ENCODE measurements at places on chromosomes 16 and 17.

DNA sequence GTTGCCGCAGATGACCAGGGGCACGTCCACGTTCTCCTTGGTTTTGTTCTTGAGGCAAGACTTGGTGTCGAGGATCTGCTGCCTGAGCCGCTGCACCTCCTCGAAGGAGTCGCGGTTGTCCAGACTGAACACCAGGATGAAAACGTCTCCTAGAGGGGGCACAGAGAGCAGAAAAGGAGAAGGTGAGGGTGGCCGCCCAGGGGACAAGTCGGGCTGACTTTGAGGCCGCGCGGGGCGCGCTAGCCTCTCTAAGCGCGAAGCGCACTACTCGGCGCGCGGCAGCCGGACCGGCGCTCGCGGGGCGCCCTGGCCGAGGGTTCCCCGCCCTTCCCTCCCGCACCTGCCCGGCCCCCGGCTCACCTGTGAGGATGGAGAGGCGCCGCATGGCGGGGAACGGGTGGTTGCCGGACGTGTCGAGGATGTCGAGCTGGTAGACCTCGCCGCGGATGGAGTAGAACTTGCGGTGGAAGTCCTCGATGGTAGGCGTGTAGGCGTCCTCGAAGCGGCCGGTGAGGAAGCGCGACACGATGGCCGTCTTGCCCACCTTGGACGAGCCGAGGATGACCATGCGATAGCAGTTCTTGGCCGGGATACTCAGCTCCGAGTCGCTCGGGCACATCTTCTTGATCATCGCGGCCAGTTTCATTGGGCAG is 533 bp downstream of the RASD1 start:
- peak; percentile 13 for DNase-seq

DNA sequence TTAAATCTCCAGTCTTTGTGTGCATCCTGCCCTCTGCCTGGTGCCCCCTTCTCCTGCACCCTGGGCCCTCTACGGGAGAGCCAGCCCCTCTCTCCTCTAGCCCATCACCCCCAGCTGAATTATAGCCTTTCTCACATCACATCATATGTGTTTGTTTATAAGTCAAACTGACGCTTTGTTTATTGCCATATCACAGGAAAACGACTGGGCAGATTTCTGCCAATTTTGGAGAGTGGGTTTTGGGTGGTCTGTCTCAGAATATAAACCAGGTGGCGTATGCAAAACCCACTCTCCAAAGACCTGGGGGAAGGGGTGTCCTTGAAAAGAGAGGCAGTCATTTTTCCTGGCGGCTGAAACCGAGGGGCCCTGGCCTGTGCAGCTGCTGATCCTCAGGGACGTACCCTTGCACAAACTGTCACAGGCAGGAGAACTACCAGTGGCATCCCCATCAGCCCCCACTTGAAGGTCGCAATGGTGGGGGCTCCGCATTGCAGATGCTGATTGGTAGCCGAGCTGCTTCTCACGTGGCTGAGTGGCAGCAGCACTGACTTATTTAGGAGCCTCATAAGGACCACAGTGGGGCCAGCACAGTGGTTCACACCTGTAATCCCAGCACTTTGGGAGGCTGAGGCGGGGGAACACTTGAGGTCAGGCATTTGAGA is 34.8 kb upstream of the CDC42EP4 start:
- DNase-seq, result no peak

- DNase-seq, result no peak
Measured at GRCh38 chr17:37682007-37682406, 38.8 kb upstream of the DDX52 start.

GRCh38 chr16:78452025-78452555 is 352.6 kb downstream of the WWOX start:
- no peak for DNase-seq

GRCh38 chr16:58644765-58645487 is 15.3 kb upstream of the CNOT1 start:
- no peak for DNase-seq

- DNase-seq, result no peak
Measured at GRCh38 chr16:77539421-77540034, 104.7 kb upstream of the ADAMTS18 start.

DNA sequence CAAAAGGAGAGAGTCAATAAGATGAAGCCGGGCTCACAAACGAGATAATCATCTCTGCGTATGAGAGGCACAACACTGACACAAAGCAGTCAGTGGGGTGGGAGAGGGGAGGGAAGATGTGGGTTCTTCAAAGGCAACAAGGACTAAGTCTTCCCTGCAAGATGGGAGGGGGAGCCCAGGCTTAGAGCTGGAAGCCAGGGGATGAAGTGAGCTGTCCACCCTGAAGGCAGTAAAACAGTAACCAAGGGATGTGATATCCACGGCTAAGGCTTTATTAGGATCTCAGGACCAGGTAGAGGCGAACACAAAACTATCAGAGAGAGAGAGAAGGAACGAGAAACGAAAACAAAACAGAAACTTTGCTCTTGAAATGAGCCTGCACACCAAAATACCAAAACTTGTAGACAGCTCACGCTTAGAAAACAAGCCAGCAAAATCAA is 115.9 kb downstream of the DYNLRB2 start:
- DNase-seq, result no peak

- DNase-seq, result no peak
Measured at GRCh38 chr16:51404386-51404785, 253.3 kb upstream of the SALL1 start.

GRCh38 chr16:62977876-62978275 is 941.6 kb upstream of the CDH8 start:
- no peak for DNase-seq

DNA sequence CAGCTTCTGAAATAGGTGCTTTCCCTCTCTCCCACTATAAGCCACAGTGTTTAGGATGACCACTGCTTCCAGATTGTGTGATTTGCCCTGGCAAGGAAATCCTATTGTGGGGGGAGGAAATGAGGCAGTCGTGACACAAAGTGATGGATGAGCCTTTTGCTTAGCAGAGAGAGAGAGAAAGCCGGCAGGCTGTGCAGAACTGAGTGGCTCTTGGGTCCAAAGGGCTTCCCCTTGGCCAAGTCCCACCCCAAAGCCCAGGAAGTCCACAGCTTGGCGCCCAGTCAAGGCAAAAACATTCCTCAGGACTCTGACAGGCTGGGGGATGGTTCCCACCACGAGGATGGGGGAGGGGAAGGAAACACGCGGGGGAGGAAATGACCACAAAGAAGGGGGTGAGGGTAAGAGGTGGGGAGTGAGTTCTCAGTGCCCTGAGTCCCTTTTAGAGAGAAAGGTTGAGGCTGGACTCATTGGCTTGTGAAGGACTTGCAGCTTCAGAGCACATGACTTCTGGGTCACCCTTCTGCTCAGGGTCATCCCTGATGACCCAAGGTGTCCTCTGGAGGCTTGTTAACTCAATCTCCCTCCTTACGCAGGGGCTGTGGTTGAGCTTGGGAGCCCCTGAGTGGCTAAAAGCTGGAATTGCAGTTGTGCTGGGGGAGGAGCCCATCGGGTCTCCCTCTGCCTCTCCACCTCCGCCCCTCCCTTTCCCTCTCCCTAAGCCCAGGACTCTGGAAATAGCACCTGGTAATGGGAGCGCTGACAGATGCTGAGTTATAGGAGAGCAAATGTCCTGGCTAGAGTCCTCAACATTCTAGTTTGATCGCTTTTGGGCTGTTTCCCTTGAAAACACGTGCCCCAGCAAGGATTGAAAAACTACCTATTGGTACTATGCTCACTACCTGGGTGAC is 10.3 kb upstream of the MSL1 start:
- DNase-seq, result peak; percentile 83

- no peak for DNase-seq
Measured at GRCh38 chr17:76570457-76570856, 15.2 kb downstream of the ST6GALNAC2 start.

GRCh38 chr17:41403404-41404023 is 6.1 kb upstream of the KRT31 start:
- DNase-seq, result no peak

- DNase-seq, result no peak
Measured at GRCh38 chr17:73541111-73541510, 103.1 kb downstream of the SDK2 start.

GRCh38 chr16:19760356-19761060 is 42.4 kb downstream of the IQCK start:
- no peak for DNase-seq

DNA sequence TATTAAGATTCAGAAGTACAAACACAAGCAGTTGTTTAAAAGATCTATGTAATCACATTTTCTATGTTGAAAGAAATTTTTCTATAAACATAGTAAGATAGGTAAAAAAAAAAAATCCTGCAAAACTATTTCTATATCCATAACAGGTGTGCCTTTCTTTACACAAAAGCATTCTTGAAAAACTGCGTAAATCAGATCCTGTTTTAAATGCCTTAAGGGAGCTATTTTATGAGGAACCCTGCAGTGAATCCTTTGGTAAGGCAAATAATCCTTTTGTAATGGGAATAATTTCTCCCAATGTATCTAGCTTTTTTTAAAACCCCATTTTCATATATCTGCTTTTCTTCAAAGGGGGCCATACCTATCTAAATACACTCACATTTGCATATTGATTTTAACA is 157.3 kb downstream of the AATF start:
- DNase-seq, result no peak

GRCh38 chr16:80717611-80718010 is 86.8 kb downstream of the CDYL2 start:
- no peak for DNase-seq

GRCh38 chr16:28513484-28514181 is 7.0 kb upstream of the IL27 start:
- no peak for DNase-seq

Data from DMS79 treated with DMSO at 0.1 percent for 48 hours (cell line).